ENCODE measurements at places on chromosomes 3 and 15.

GRCh38 chr15:81851757-81852156, 194.1 kb downstream of the MEX3B start:
- DNase-seq, result no peak

GRCh38 chr3:129695230-129695629, 88.8 kb upstream of the PLXND1 start:
- DNase-seq, result no peak

- DNase-seq, result no peak
Observed at GRCh38 chr3:5314897-5315296, 127.4 kb downstream of the EDEM1 start.

DNA sequence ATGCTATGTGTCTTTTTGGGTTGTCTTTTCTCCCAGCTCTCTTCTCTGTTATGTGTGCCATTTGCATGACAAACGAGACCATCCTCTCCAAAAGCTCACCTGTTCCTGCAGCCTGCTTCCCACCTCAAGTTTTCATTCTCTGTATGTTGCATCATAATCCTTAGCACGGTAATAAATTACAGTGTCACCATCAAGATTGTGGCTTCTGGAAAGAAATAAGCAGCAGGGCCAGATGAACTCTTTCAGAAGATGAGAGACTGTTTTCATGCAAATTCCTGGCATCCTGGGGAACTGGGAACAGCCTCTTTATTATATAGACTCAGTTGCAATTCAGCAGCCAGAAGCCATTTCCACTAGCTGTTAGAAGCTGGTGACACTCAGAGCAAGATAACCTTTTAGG, 436.7 kb downstream of the EPHB1 start:
- DNase-seq, result no peak

DNA sequence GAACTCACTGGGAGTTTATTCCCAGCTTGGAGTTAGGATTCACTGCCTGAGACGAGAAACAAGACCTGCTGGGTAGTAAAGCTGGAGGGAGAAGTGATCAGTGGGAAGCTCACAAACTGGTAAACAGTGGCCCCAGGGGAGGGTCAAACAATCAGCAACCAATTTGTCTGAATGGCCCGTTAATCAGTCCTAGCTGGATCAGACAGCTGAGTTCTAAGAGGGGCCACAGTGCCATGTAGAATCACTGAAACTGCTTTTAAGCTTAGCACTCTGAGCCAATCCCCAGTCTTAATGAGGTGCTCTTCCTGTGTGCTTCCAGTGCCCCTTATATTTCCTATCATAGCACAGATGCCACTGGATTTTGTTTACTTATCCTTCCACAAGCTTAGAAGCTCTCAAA, 591.7 kb downstream of the RSL24D1 start:
- DNase-seq, result no peak

GRCh38 chr3:43769885-43770425, 79.2 kb downstream of the ABHD5 start:
- peak; percentile 34 for DNase-seq

GRCh38 chr15:67296684-67297083, 42.1 kb downstream of the IQCH start:
- no peak for DNase-seq

GRCh38 chr3:143098032-143098764, 21.4 kb upstream of the CHST2 start:
- no peak for DNase-seq

DNA sequence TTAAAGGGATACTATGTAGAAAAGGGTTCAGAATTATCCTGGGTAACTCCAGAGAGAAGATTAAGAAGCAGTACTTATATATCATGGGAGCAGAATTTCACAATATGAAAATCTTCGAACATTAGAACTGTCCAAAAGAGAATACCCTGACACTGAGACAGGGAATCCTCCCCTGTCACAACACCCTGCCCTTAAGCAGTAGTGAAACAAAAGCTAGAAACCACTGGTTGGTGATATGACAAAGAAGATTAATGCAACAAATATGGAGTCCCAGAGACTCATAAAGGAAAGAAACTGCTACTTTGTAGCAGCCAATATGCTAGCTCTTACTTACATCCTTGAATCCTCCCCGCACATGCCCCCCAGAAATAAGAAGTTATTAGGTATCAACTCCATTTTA, 18.5 kb downstream of the MIX23 start:
- DNase-seq, result no peak

DNA sequence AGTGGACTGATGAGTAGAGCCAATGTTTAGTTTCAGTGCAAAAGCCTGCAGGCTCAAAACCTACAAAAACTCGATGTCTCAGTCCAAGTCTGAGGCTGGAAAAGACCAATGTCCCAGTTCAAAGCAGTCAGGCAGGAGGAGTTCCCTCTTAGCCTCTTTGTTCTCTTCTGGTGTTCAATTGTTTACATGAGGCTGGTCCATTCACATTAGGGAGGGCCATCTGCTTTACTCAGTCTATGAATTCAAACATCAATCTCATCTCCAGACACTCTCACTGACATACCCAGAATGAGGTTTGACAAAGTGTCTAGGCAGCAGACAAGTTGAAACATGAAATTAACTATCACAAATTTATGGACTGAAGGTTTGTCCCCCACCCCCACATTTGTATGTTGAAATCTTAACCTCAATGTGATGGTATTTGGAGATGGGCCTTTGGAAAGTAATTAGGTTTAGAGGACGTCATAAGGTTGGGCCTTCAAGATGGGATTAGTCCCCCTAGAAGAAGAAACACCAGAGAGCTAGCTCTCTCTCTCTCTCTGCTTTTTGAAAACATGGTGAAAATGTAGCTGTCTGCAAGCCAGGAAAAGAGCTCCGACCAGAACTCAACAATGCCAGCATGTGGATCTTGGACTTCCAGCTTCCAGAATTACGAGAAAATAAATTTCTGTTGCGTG, 438.5 kb upstream of the RGMA start:
- no peak for DNase-seq

DNA sequence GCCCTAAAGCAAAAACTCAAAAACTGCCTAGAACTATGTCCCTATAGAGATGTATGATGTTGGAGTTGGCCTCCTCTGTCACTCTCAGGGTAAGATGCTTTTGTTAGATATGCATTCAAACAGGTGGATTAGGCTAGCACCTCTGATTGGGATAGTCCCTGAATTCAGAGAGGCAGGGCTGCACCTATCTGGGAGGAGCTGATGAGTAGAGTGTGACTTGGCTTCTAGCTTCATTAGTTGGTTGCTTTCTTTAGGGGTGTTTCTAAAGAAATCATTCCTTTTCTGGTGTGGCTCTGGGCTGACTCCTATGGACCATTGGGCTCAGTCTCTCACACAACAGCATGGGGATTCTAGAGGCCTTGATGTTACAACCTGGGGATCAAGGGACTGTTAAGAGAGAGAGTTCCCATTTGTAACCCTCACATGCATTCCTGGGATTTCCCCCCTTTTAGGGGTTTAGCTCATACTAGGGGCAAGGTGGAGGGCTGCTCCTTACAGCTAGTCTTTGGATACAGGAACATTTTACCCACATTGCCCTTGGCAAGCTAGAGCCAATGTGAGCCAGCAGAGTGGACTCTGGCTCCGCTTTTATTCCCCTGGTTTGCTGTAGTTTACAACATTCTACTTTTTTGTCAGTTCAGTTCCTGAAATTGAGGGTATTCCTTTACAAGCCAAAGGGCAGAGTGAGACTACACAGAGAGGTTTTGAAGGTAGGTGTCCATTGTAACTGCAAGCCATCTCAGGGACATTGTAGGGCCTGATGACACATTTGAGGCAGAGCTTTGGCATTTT, 7.5 kb downstream of the ZNF592 start:
- DNase-seq, result no peak

DNA sequence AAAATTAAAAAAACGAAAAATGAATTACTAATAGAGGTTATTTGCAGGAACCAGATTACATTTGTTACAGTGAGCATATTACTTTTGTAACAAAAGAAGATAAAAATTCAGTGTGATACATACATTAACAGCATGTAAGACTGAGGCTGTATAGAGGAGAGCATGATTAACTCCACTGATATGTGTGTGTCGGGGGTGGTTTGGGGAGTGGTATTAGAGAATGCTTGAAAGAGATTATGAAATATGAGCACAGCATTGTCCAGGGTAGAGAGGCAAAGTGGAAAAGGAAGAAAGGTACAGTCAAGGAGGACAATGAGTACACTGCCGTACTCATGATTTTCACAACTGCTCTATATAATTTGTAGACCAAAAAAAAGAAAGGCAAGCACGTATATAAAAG, 62.9 kb upstream of the LRRFIP2 start:
- DNase-seq, result no peak

GRCh38 chr3:40387895-40388254, 891 bp downstream of the ENTPD3 start:
- no peak for DNase-seq

- no peak for DNase-seq
Observed at GRCh38 chr15:41971895-41972252, 483 bp downstream of the EHD4 start.

DNA sequence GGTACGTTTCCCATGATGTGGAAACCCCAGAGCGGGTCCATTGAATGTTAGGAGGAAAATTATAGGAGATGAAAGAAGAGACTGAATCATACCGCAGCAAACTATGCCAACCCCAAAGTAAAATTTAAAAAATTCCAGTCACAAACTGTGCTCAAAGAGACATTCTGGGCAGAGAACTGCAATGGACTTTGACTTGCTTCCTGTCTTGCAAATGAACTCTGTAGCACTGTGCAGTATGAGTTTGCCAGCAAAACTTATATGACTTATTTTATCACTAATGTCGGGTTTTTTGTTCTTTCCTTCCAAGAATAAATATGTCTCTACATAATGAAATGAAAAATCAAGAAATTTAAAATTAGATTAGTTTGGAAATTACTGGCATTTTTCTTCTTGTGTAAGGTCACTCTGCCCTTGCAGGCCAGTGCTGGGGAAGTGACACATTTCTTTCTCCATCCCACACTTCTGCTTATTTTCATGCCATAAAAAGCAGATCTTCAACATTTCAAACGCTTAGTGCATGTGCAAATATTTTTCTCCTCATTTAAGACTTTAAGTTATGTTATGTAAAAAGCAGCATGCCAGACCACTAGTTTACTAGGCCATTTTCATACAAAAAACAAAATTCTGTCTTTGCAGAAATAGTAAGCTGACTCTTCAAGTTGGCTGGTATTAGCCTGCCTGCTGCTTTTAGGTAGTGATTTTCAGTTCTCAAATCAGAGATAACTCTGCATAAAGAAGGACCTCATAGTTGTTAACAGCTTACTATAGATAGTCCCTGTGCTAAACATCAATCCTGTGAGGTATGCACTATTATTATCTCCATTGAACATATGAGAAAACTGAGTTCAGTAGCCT, 32.2 kb upstream of the SSR3 start:
- DNase-seq, result no peak

DNA sequence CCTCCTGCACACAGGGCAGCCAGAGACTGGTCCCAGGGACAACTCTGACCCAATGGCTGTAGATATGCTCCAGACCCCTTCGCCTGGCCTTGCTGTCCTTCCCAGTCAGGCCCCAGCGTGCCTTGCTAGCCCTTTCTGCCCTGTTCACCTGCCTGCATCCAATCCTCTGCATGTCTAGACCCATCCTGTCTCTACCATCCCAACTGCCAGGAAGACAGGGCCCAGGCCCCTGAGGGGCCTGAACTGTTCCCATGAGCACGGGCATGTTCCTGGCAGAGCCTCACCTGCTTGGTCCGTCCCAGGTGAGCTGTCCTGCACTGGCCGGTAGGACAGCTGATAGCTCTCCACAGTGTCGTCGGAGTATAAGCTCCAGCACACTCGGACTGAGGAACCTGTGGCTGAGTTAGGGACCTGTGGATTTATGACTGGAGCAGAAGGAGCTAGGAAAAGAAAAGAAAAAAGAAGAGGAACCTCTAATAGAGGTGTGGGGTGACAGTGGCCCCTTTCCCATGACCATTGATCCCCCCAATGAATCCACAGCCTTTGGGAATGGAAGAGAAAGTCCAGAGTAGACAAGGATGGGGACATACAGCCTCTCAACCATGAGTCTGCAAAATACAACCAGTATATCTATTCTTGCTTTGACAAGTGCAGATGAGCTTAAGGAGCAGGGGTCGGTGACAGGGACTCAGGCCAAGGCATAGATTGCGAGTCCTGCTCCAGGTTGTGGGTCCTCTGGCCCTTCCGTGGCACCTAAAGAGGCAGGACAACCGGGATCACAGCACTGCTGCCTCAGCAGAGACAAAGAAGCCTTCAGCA, 33.9 kb downstream of the FSD2 start:
- DNase-seq, result no peak

DNA sequence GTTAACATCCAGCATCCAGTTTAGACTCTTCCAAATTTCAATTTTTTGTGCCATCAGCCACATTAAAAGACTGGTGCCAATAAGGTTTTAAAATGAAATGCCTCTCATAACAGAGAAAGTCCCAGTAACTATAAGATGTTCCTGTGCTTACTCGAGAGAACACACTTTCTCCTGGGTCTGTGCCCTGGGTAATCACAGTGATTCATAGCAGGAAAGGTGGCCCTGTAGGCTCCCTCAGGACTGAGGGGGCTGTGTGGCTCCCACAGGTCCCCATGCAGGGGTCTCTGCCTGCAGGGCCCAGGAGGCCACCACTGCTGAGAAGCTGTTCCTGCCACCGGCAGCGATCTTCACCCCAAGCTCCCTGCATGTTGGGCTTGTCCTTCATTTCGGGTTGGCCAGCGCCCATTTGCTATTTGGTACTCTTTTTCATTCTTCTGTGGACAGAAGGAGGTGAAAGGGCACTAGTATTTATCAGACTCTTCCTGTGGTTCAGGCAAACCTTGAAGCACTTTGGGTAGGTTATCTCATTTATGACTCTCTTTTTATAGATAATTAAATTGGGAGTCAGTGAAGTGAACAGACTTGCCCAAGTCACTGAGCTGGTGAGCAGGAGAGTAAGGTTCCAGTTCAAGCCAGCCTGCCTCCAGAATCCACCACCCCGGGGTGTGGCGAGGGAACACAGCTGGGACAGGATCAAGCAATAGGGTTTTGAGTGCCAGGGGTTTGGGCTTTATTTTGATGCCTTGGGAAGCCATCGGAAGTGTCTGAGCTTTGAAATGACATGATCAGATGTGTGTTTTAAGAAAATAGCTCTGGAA, 44.2 kb upstream of the PLXNA1 start:
- DNase-seq, result no peak

GRCh38 chr15:92524874-92525565, 130.6 kb downstream of the FAM174B start:
- no peak for DNase-seq

Data from stimulated activated CD4-positive, alpha-beta T cell treated with anti-CD3 and anti-CD28 coated beads, Interleukin-2, amount 100 ng/mL, for 24 hours (primary cell).